ENCODE measurements at places on chromosomes 12 and 14.

- DNase-seq, result peak; percentile 61
Measured at GRCh38 chr12:122836027-122836921, 1.0 kb downstream of the HIP1R start.

DNA sequence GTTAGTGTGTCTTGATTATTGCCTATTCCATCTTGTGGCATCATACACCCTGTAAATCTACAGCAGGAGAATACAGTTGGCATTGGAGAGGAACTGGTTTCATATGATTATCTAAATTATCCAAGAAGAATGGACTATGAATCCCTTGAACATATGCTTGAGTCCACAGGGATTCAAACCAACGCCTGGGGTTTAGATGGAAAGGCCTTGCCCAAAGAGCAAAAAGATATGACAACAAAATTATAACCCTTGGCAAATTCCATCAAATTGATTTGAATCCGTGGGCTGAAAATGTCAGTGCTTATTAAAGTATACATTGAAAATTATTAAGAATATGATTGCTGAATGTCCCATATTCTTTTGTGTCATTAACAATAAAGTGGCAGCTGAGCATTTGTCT is 108.2 kb downstream of the PDE3A start:
- no peak for DNase-seq

- no peak for DNase-seq
Measured at GRCh38 chr12:106150555-106150954, 11.8 kb upstream of the NUAK1 start.

- DNase-seq, result no peak
Measured at GRCh38 chr14:95833429-95833828, 43.2 kb upstream of the TUNAR start.

- no peak for DNase-seq
Measured at GRCh38 chr12:55658635-55659391, 22.1 kb downstream of the OR10P1 start.

DNA sequence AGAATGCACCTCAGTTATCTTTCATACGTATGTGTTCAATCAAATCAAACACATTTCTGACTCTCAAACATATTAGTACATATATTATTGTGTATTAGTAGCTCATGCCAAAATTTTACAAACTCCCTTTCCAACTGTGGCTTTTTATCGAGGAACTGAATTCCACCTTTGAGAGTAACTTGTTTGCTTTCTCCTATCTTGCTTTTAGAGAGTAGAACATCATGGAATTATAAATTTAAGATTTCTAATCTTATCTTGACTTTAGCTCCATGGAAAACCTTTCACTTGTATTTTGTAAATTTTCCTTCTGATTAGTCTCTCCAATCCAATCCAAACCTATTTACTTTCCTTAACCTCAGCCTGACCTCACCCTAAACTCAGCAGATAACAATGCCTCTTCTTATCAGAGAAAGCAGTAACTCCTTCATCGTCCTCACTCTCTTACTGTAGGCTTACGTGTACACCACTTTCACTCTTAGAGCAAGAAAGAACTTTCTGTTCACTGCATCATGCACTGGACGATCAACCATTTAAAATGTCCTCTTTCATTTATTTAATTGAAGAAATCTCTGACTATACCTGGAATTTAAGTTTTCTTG is 164.5 kb downstream of the TMTC3 start:
- DNase-seq, result no peak

DNA sequence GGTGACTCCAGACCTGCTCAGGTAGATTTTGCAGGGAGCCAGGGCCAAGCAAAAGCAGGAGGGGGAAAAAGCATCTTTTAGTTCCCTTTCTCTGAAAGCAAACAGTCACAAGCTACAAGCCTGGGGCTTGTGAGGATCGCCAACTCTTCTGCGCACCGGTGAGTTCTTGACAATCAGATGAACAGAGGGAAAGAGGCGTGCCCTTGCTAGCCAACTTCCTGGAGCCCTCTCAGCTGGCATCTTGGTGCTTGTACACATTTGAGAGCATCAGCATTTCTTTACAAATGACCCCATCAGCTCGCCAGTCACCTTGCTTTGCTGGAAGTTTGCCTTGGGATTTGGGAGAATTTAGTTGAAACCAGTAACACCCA is 55.5 kb downstream of the ZNF664 start:
- no peak for DNase-seq

- DNase-seq, result no peak
Measured at GRCh38 chr14:25516838-25517237, 466.9 kb upstream of the STXBP6 start.

GRCh38 chr12:39723831-39724230 is 104.2 kb upstream of the ABCD2 start:
- DNase-seq, result no peak

- DNase-seq, result no peak
Measured at GRCh38 chr14:105218611-105219010, 29.7 kb upstream of the BTBD6 start.

- no peak for DNase-seq
Measured at GRCh38 chr12:30908722-30909348, 17.7 kb upstream of the TSPAN11 start.

DNA sequence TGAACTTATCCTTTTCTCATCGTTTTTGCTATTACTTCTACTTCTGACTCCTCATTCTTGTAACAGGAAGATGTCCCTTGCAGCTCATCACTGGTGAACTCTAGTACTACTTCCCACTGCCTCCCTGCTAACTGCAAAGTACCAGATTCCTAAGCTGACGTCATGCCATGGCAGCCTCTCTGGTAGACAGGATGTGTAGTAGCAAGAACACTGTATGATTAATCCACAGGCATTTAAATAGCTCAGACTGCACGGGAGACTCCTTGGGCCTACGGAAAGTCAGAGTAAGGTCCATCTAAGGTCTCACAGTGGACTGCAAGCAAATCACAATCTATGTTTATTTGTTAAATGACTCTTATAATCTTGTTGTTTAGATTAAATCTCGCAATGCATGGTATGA is 43.5 kb downstream of the DNAI7 start:
- DNase-seq, result peak; percentile 34

DNA sequence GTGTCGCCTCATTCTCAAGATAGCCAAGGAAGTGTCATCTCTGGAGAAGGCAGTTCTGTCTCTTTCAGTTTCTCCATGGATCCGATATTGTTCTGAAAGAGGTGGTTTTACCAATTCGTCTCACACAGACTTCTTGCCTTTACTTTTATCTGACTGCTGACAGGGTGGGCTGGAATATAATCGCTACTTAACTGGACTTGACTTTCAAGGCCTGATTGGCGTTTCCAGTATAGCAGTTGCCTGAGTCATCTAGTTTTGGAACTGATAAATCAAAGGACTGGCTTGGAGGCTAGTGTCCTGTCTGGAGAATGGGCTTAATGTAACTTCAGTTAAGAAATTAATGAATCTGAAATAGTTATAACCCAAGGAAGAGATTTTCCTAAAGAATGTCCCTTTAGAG is 21.6 kb downstream of the PRKCH start:
- no peak for DNase-seq

GRCh38 chr14:61611880-61612630 is 83.3 kb upstream of the HIF1A start:
- no peak for DNase-seq

- DNase-seq, result no peak
Measured at GRCh38 chr12:130835436-130835835, 3.6 kb downstream of the STX2 start.

- no peak for DNase-seq
Measured at GRCh38 chr12:120887253-120888043, 16.7 kb downstream of the SPPL3 start.

GRCh38 chr14:39668449-39668848 is 236.2 kb upstream of the FBXO33 start:
- no peak for DNase-seq

- DNase-seq, result no peak
Measured at GRCh38 chr14:22774011-22774706, 7.7 kb downstream of the OXA1L start.

GRCh38 chr14:67237591-67237990 is 3.6 kb upstream of the PALS1 start:
- no peak for DNase-seq

GRCh38 chr14:57182760-57183503 is 85.8 kb downstream of the EXOC5 start:
- DNase-seq, result no peak

GRCh38 chr12:127589541-127589940 is 677.4 kb upstream of the TMEM132C start:
- DNase-seq, result no peak

DNA sequence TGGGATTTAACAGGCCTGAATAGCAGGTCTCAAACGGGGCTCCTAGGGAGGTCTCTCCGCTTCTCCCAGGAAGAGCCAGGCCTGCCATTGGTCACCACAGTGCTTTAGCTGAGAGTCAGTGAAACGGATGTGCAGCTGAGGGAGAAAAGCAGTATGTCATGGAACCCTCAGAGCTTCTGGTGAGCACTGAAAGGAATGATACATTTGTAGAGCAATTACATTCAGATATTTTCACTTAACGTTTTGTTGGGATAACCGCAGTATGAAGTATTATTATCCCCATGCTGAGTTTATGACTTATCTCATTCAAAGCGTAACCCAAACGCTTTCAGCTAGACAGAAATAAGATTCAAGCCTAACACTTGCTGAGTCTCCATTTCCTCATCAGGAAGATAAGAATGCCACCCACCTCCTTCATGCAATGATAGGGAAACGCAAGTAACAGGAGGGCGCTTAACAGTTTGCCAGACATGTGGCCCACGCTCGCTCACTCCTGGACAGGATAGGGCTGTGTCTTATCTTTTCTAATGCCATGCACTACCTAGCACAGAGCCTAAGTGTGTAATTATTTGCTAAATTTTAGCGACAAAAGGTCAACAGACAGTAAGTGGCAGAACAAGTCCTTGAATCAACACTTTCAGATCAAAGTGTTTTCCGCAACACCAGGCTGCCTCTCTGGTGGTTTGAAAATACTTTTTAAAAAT is 28.2 kb downstream of the DAD1 start:
- DNase-seq, result no peak

- no peak for DNase-seq
Measured at GRCh38 chr12:27614866-27615265, 81.4 kb upstream of the REP15 start.

DNA sequence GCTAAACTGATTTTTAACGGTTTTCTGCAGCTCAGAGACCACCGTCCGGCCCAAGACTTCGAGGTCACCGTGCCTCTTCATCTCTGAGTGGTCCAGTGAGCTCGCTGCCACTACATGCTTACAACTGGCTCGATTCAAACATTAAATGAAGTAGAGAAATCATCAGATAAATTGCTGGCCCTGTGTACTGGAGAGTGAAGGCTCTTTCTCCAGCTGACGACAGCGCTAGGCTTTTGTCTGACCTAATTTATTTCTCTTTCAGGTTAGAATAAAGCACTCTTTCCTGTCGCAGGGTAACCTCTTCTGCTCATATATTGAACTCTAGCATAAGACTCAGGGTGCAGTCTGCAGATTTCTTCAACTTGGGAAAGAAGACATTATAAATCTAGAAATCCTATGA is 6.4 kb downstream of the BCL11B start:
- no peak for DNase-seq

DNA sequence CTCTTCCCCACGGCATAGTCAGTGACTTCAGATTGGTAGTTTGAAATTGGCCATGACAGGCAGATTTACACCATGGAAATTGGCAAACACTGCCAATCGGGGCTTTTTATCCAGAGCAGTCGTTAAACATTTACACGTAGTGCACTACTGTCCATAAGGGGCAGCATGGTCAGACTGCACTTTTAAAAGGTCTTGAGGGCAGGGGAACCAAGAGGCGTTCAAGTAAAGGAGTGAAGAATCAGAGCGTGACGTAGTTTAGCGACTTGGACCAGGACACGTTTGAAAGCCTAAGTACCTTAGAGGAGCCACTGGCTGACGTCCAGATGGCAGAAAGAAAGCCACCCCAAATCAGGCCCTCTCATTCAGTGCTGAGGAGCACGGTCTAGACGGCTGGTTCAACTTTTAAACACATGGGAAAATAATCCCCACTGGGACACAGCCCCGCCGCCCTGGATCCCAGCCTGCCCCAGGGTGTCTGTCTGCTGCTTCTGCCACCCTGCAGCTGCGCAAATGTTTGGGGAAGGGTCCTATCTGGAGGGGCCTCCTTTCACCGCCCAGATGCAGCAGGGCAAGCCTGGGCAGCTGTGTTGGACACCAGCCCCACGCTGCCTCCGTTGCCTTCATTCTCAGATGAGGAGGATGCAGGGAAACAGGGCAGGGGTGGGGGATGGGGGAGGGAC is 52.5 kb upstream of the PPP2R5C start:
- no peak for DNase-seq

- DNase-seq, result no peak
Measured at GRCh38 chr12:46751173-46751572, 74.6 kb downstream of the SLC38A4 start.

- DNase-seq, result no peak
Measured at GRCh38 chr12:24078318-24078765, 128.9 kb upstream of the SOX5 start.

GRCh38 chr12:49017891-49018260 is 700 bp downstream of the PRKAG1 start:
- no peak for DNase-seq

- no peak for DNase-seq
Measured at GRCh38 chr12:480831-481816, 21.4 kb downstream of the B4GALNT3 start.

- DNase-seq, result no peak
Measured at GRCh38 chr14:54348923-54349620, 47.7 kb upstream of the CDKN3 start.
